ENCODE measurements at places on chromosomes 1 and 21. TPM values are rescaled to one million over a fixed set of nuclear protein-coding genes. Genes with fewer than 3 reads are reported as not detected.
A peak's percentile ranks its signal among the peaks of the same experiment; 100 is the strongest.

AVPR1B gene
- not detected for total RNA-seq

SEC16B gene
- 0.44 TPM for total RNA-seq

PGLYRP3 gene
- total RNA-seq = not detected

- no peak for DNase-seq
These were observed 2.1 kb downstream of the CAPZB start for GRCh38 chr1:19483261-19483660.

DNA sequence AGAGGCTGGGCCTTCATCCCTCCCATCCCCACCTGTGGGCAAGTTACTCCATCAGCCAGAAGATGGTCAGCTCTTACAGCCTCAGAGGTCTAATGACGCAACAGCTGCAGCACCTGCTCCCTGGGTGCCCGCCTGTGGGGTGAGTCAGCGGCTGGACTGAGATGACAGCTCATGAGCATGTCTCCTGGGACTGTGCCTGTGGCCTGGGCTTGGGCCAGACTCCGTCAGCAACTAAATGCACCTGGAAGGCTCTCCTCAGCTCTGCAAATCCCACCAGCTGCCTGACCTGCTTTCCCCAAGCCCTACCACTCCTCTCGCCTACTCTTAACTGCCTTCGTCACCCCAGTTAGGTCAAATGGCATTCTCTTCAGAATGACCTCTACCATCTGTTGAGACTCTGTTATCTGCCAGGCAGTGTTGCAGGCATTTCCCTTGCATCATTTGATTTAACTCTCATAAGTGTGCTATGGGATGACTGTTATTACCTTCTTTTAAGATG is 47.7 kb downstream of the ETS2 start:
- peak; percentile 88 for DNase-seq

LCE1B gene
- total RNA-seq = not detected

DNA sequence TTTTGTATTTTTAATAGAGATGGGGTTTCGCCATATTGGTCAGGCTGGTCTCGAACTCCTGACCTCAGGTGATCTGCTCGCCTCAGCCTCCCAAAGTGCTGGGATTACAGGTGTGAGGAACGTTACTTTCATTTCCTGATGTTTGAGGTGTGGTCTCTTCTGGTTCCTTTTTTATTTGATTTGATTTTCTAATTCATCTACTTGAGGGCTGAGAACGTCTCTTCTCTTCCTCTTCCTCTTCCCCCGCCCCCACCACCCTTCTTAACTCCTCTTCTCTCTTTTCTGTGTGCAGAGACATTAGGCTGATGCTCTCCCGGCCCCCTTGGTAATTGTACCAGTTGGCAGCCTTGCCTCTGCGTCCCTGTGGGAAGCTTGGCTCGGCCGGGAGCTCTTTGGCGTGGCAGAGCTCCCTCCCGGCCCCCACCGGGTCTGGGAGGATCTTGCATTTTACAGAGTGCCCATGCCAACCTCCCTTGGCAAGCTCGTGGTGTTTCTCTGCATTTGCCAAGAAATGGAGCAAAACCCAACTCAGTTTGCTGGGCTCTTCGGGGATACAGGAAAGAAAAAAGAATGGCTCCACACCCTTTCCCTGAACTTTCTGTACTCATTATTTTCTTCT is 19.9 kb downstream of the CRYAA start:
- DNase-seq = no peak

DNA sequence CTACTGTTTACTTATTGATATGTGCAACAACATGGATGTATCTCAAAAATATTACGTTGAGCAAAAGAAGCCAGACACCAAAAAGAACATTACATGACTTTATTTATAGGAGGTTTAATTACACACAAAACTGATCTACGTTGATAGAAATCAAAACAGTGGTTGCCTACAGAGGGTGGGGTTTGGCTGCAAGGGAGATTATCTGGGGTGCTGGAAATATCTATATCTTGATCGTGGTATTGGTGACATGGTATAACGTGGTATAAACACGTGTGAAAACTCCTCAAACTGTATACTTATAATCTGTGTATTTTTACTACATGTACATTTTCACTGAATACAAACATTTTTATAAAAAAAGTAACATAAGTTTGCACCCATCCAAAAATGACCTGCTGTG is 38.9 kb downstream of the S1PR1 start:
- no peak for DNase-seq

DNA sequence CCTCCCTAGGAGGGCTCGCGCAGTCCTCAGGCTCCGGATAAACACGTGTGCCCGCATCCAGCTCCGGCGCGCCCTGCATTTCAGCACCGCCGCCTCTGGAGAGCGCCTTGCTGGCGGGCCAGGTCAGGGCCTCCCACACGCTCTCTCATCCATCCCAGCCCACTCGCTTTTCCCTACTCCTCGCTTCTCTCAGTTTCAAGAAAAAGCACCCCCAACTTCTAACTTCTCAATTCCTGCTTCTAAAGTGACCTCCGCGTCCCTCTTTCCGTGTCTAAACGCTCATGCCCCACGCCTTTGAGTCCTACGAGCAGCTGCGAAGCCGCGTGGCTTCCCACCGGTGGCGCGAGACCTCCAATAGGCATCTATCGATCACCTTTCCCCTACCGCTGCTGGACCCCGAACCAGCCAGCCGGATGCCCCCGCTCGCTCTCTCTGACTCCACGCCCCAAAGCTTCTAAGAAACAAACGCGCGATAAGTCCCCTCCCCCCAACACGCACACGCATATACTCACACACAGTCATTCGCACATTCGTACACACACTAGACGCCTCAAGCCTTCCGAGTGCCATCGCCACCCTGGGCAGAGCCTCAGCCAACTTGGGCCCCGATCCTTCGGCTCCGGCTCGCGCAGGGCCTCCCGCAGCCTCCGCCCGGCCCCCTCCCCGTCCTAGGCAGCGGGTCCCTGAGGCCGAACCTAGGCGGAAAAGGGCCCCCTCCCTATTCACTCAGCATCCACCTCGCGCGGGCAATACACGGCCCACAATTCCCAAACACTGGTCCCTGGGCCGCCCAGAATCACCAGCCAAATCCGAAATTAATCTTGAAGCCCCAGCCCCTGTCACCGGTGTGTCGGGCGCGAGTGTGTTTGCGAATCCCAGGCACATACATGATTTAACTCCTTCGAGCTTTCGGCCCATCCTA is 1.1 kb downstream of the NMNAT2 start:
- DNase-seq = peak; percentile 51

- peak; percentile 32 for DNase-seq
These were observed 218.7 kb downstream of the RERE start for GRCh38 chr1:8598783-8599182.

GRCh38 chr1:189929501-189930099 is 548.1 kb downstream of the BRINP3 start:
- DNase-seq = no peak

ELF3 gene
- total RNA-seq = 0.29 TPM

DNA sequence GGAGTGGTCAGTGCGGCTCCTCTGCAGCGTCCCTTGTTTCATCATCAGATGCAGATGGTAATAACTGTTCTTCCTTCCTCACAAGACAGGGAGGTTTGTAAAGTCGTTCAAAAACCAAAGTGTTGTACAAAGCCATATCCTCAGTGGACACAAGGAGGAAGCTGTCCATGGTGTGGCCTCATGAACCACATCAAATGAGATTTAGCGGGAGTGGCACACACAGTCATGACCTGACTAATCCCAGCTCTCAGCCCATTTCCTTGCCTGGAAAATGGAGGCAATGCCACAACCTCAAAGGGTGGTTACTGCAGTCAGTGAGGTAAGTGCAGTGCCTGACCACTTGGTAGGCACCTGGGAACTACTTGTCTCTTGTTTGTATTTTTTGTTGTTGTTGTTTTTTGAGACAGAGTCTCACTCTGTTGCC is 13.4 kb downstream of the ENTREP3 start:
- DNase-seq = no peak

DNA sequence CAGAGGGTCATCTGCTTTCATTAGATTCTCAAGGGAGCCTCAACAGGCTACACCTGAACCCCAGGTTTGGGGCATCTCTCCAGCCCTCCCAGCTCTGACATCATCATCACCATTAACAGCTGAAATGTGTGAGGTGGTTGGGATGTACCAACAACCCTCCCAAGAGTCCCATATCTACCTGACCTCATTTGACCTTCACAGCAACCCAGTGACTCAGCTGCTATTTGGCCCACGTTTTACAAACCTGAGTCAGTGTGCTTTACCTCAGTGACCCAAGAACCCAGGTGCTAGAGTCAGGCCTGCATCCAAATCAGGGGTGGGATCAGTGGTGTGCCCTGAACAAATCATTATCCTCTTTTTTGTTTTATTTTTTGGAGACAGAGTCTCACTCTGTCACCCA is 53.3 kb upstream of the TINAGL1 start:
- DNase-seq = no peak

TTC4 gene
- 28.8 TPM for total RNA-seq

RABGAP1L gene
- 22.2 TPM for total RNA-seq

DNA sequence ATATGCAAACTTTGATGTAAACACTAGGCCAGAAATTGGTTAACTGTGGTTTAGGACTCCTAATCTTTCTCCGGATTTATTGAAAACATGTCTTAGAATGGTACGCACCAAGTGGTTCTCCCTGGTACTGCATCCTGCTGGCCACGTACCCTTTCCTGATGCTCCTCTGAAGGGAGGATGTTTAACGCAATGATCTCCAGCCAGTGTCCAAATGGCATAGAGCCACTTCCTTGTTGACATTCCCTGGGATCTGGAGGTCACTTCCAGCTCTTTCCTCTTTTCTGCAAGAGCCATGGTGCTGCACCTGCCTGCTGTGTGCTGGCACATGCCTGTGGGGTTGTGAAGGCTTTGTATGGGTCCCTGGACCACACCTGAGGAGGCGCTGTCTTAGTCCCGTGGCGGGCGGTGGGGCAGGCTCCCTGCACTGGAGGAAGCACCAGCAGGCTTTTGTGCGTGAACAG is 53.9 kb downstream of the GALNT2 start:
- peak; percentile 17 for DNase-seq

GRCh38 chr1:118618618-118619340 is 369.4 kb downstream of the TBX15 start:
- DNase-seq = no peak

ARHGEF19 gene
- 6.2 TPM for total RNA-seq

DNA sequence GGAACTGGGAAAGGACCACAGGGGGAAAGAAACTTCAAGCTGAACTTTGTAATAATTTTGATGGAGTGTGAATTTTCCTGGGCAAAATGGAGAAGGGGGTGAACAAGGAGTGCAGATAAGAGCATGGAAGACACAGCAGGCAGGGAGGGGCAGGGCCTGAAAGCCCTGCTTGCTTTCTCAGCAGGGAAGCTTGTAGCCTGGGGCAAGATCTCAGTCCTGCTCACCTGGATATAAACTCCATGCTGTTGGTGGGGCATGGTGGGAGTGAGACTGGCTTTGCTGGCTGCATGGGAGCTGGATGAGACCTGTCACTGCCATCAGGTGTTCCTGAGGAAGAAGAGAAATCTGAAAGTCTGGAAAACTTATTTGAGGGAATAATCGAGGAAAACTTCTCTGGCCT is 58.7 kb upstream of the RC3H1 start:
- no peak for DNase-seq

PFDN2 gene
- 99.5 TPM for total RNA-seq

GRCh38 chr21:21199342-21200102 is 201.3 kb downstream of the NCAM2 start:
- no peak for DNase-seq

GRCh38 chr1:17425806-17426600 is 13.5 kb downstream of the RCC2 start:
- no peak for DNase-seq

TMCC2 gene
- total RNA-seq = 2.1 TPM

DNA sequence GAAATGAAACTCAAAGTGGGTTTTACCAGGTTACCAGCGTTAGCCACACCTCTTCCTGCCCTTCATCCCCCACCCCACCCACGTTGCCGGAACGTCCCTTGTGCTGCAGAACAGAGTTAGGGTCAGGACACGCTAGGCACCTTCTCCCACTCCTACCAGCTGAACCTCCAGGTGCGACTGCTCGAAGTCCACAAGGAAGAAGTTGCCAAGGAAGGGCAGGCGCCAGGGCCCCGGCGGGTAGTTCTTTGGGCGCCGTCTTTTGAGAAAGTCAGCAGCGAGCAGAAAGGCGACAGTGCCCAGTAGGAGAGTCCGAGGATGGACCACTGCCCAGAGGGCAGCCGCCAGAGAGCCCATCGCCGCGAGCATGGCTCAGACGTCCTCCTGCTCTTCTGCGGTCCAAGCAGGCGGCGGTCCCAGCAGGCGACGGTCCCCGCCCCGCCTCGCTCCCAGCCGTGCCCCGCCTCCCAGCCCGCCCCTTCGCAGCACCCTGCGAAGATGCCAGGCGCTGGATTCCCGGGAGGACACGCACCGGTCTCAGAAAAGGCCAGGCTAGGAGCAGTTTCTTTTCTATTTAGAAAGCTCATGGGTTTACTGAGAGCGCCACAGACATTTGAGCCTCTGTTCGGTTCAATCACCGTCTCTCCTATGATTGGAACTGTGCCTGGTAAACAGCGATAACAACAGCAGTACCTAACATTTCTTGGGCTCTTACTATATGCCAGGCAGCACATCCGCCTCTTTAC is at the start of gene CYP2J2:
Gene CYP2J2, minus strand, starts transcription at position 393 of the 743 bp plus-strand sequence. Its CDS starts 27 bp downstream, at position 366.
- peak; percentile 36 for DNase-seq

DNA sequence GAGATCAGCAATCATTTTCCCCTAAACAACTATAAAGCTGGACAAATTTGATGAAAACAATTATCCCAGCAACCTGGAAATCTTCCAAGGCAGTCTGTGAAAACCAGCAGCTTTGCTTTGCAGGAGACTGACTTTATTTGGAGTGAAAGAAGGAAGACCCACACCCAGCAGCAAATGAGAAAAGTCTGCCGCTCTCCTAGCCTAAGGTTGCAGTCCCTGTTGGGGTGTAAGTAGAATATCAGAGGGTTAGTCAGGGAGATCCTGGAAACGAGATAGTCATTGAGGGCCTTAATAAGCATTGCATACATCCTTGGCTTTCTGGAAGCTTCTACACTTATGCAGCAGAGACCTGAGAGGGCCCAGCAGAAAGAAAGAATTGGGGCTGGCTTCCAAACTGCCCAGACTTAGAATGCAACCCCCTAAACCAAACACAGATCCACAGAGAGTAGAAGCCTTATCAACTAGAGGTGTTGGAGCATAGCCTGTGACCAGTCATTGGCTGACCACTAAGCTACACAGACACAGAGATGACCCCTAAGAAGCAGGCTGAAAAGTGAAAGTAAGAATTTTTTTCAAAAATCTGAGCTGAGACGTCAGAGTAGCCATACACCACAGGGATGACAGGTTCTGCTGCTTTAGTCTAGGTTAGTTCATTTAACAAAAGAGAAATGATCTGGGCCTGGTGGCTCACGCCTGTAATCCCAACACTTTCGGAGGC is 98.3 kb downstream of the LYPLAL1 start:
- DNase-seq = no peak

S100A16 gene
- total RNA-seq = 701 TPM

GRCh38 chr1:186531561-186532165 is 70.7 kb upstream of the PDC start:
- no peak for DNase-seq
